ENCODE measurements at places on chromosomes 1 and 21.

GRCh38 chr1:234467821-234468220, 11.2 kb downstream of the TARBP1 start:
- no peak for DNase-seq

GRCh38 chr1:212301580-212301979, 16.4 kb downstream of the PPP2R5A start:
- DNase-seq, result no peak

GRCh38 chr1:85801520-85801919, 93.3 kb upstream of the ZNHIT6 start:
- no peak for DNase-seq

DNA sequence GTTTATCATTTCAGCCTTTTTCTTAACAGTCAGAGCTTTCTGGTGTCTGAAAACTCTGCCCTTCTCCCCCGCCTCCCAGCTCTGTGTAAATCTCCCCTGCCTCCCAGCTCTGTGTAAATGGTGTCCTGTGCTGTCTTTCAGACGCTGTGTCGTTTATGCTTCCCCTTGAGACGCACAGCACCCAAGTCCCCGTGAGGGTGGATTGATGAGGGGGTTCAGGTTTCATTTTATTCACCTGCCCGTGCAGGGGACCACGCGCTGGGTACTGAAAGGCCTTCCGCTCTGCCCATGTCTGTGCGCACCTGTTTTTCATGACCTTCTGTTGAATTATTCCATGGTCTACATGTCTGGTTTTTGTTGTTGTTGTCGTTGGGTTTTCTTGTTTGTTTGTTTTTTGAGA, 108.2 kb upstream of the COL6A1 start:
- no peak for DNase-seq

- DNase-seq, result no peak
These were observed 14.6 kb upstream of the AGBL4 start for GRCh38 chr1:50038237-50038809.
